ENCODE measurements at places on chromosomes 11 and 22.
A peak's percentile ranks its signal among the peaks of the same experiment; 100 is the strongest.

DNA sequence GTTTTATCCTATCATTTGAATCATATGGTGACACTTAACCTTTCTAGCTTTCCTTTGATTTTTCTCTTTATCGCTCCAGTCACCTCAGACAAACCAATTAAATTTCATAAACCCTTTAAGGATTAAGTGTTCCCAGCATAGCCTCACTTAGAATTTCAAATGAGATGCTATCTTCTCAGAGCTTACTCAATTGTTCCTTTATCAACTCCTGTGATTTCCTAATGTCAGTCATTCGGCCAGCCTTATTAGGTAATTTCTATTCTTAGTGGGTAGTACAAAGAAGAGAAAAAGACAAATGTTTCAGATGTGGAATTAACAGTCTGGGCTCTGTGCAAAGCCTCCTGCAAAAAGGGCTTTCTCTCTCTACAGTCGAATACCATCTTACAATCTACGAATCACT lies 77.1 kb upstream of the CCDC90B start:
- no peak for DNase-seq

DNA sequence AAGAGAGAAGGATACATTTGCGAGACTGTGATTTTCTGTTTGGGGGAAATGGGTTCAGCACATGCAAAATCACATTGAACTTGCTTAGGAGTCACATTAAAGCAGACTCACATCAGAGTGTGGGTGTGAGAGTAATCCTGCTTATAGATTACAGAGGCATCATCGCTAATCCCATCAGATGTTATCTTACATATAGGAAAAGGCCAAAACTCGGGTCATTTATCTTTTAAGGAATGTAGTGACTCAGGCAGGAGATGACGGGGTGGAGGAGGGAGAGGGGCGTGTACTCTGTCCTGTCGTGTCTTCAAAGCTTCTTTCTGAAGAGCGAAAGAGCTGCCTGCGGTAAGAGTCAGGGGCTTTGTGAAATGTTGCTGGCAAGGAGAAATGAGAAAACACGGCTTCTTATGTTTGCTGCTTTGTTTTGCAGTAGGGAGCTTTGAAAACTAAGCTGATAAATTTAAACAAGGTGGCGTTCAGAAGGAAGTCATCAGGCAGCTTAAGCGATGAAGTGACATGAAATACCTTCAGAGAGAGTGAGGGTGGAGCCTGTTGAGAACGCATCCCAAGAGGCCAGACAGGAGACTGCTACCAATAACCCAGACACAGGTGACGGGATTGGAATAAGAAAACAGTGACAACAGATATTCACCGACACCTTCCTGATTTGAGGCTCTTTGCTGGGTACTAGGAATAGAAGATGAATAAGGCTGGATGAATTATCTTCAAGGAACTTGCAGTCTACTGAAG lies 2.2 kb upstream of the C11orf16 start:
- no peak for DNase-seq

GRCh38 chr22:49979587-49980264 lies 19.2 kb downstream of the PIM3 start:
- DNase-seq = no peak

- DNase-seq = no peak
Measured at GRCh38 chr22:45317551-45318167, 7.9 kb downstream of the FAM118A start.

DNA sequence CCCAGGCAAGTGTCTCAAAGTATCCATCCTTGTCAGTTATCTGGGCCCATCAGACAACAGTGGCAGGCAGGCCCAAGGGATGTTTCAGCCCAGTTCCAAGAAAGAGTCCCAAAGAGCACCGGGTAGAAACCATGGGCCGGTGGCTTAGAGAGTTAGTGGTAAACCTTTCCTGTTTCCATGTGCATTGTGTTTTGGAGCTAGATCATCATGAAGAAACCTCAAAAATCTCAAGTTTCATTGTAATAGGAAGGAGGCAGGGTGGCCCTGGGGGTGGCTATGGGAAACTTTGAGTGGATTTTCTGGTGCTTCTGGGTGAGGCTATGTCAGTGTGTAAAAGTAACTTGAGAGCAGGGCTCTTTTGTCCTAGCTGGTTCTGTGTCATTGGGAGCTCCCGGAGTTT lies 68.1 kb downstream of the UBASH3B start:
- DNase-seq = no peak

DNA sequence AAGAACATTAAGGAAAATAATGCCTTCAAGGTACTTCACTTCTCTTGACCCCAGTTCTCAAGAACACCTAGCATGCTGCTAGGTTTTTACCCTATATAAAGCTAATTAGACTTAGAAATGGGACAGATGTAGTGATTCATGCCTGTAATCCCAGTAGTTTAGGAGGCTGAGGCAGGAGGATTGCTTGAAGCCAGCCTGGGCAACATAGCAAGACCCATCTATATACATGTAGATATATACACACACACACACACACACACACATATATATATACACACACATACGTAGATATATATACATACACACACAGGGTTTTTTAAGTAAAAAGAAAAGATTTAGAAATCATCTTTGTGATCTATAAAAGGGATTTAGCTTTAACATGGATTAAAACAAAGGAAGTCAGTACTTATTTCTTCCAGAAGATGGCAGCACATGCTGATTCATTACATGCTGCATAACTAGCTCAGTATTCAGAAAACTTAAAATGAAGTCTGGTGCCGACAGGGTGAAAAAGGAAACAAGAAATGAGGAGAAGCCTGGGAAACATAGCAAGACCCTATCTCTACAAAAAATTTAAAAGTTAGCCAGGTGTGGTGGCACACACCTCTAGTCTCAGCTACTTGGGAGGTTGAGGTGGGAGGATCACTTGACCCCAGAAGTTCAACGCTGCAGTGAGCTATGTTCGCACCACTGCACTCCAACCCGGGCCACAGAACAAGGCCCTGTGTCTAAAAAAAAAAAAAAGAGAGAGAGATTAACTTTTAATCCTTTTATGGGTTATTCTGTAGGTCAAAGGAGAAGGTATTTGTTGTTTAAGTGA lies 28.5 kb upstream of the RBX1 start:
- DNase-seq = no peak

DNA sequence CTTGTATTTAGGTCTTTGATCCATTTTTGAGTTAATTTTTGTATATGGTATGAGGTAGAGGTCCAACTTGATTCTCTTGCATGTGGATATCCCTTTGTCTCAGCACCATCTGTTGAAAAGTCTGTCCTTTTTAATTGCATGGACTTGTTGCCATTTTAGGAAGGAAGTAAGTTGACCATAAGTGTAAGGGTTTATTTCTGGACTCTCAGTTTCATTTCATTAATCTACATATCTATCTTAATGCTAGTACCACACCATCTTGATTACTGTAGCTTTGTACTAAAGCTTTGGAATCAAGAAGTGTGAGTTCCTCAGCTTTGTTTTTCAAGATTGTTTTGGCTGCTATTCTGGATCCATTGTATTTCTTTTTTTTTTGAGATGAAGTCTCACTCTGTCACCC lies 31.4 kb downstream of the CBL start:
- DNase-seq = no peak

GRCh38 chr22:46484156-46484860 lies 53.1 kb downstream of the CELSR1 start:
- no peak for DNase-seq

DNA sequence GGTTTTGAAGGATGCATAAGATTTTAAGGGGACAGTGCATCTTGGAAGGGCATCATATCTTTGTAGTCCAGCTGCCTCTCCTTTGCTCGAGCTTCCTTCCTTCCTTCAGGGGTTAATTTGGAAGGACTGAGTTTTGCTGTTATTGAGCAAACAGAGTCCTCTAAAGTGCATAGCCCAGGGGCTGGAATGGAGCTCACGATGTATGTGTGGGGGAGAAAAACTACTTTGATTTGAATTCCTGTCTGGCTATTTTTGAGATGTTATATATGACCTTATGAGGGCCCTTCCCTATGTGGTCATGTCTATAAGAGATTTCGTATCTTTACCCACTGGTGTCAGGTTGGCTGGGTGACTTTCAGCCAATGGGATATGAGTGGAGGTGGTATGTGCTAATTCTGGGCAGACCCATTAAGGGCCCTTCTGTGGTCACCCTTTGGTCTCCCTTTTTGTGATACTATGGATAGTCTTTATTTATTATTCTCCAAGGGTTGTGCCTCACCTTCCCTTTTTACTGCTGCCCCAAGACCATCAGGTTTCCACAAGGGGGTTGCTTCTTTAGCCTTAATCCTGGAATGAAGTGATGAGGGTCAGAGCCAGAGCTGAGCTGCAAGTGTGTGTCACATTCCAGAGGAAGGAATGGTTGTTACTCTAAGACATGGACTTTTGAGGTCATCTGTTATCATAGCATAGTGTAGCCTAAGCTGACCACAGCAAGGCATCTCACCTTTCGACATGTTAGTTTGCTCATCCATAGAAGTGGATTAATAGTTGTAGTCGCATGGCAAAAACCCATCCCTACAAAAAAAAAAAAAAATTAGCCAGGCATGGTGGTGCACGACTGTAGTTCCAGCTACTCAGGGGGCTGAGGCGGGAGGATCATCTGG lies 54.6 kb downstream of the LRRC74B start:
- DNase-seq = no peak

GRCh38 chr11:129881570-129882170 lies 13.7 kb downstream of the NFRKB start:
- peak; percentile 17 for DNase-seq

GRCh38 chr22:37127350-37127878 lies 17.9 kb upstream of the TMPRSS6 start:
- DNase-seq = no peak

DNA sequence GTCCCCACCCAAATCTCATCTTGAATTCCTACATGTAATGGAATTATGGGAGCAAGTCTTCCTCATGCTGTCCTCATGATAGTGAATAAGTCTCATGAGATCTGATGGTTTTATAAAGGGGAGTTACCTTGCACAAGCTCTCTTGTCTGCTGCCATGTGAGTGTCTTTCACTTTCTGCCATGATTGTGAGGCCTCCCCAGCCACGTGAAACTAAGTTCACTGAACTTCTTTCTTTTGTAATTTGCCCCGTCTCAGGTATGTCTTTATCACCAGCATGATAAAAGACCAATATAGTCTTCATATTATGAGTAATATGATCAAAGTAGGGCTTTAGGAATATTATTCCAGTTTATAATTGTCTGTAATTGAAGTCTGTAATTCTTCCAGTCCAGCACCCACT lies 86.3 kb upstream of the ANO5 start:
- DNase-seq = no peak

DNA sequence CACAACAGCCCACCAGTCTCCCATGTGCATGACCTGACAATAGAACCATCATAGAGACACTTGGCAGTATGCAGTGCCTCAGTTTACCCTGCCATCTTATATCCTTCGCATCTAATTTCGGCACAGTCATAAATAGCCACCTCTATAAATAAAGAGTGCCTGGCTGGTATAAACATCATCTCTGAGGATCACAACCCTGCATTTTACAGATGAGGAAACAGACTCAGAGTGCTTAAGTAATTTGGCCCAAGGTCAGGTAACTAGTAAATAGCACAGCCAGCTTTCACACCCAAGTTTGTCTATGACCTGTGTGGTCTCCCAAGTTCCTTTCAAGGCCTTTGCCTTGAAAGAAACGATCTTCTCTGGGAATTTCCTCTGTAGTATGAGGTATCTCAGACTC lies 44.6 kb downstream of the CYB5R2 start:
- no peak for DNase-seq

DNA sequence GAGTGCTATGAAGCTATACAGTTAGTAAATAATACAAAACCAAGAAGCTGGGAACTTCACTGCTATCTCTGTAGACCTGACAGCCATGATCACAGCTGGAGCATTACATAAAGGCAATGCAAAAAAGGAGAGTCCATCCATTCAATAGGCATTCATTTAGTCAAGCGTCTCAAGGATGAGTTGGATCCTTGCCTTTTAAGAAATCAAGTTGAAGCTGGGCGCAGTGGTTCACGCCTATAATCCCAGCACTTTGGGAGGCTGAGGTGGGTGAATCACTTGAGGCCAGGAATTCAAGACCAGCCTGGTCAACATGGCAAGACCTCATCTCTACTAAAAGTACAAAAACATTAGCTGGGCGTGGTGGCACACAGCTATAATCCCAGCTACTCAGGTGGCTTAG lies 48.1 kb upstream of the ALKBH3 start:
- DNase-seq = no peak

- DNase-seq = no peak
Measured at GRCh38 chr11:16526947-16527346, 170.6 kb upstream of the SOX6 start.

- no peak for DNase-seq
Measured at GRCh38 chr11:2777386-2777785, 77.6 kb upstream of the KCNQ1OT1 start.

DNA sequence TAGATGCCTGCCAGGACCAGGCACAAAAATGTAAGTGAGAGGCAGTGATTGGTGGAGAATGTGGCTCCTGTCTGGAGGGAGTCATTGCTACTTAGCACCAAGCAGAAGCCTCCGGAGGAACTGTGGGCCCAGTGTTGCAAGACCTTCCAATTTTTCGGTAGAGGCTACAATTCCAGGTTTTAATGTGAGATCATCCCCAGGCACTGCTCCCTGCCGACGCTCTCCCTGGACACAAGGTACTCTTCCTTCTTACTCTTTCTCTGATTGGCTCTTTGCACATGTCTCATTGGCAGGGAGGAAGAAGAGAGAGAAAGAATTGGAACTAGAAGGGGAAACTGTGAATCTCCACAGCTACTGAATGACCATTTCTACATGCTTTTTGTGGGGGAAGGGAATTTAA lies 53.7 kb upstream of the EP300 start:
- no peak for DNase-seq

DNA sequence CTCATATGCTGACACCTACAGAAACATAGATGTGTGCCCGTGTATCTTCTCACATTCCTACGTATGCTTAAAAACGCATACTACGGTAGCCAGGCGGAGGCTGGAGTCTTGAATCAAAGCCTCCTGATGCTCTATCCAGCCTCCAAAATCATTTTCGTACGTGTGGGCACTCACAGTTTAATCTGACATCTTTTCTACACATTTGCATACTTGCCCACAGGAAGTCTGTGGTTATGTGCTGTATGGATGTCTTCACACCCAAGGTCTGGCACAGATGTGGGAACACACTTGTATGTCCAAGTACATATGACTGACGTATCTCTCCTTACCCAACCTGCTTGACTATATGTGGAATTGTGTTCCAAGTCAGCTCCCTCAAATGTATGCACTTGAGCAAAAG lies 561.8 kb upstream of the CADM1 start:
- DNase-seq = no peak

DNA sequence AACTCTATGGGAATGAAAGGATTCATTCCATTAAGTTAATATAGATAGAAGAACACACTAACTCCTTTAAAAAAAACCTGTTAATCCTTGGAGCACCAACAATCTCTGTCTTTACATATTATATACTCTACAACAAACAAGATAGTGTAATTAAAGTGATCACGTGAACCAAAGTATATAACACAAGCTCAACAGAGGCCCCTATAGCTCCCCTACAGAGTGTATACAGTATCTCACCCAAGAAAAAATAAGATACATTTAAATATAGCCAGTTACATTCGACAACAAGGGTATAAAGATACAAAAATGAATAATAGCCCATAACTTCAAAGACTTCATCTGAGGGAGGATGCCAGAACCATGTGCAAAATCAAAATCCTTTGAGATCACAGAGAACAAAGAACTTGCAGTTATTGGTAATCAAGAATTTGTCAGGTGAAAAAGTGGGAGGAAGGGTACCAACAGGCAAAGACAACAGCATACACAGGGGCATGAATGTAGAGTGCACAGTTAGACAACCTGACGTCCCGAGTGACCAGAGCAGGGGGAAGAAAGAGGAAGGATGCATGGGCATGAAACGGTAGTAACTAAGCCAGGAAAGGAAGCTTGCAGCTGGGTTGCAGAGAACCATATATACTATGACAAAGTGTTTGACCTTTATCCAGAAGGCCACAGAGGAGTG lies 4.7 kb downstream of the FCHSD2 start:
- no peak for DNase-seq

All from stimulated activated CD4-positive, alpha-beta T cell treated with anti-CD3 and anti-CD28 coated beads, Interleukin-1b, Interleukin-23, amount 100 ng/mL, for 1 hour (primary cell).